ENCODE measurements at places on chromosomes 6 and 20. TPM values are rescaled to one million over a fixed set of nuclear protein-coding genes. Genes with fewer than 3 reads are reported as not detected.

DNA sequence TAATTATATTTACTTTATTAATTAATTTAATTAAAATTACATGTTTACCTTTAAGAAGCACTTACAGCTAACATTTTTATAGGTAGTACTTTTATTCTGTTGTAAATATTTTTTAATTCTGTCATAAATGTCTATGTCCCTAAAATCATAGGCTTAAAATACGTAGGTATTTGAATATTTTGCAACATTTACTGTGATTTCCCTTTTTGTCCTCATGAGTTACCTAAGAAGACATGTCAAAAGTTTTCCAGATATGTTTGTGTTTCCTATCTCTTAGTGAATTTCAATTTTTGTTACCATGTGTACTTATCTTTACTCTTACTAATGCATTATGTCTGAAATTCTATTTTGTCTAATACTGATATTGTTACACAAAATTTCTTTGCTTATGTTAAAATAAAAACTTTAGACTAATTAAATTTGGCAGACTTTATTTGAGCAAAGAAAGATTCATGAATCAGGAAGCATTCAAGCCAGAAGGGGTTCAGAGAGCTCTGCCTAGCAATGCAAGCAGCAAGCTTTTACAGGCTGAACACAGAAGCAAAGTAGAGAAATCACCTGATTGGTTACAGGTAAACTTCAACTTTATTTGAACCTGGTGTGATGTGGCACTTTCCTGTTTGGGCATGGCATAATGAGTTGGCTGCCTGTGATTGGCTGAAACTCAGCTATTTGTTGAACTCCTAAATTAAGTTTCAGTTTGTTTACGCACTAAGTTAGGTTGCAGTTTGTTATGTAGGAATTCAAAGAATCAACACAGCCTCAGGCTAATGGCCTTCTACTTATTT lies 123.2 kb upstream of the TMEM170B start:
- peak; percentile 70 for DNase-seq

GRCh38 chr6:165183496-165184140 lies 125.8 kb downstream of the C6orf118 start:
- no peak for DNase-seq

- peak; percentile 61 for DNase-seq
These were observed 1.2 kb downstream of the DUSP22 start for GRCh38 chr6:293193-294174.

DNA sequence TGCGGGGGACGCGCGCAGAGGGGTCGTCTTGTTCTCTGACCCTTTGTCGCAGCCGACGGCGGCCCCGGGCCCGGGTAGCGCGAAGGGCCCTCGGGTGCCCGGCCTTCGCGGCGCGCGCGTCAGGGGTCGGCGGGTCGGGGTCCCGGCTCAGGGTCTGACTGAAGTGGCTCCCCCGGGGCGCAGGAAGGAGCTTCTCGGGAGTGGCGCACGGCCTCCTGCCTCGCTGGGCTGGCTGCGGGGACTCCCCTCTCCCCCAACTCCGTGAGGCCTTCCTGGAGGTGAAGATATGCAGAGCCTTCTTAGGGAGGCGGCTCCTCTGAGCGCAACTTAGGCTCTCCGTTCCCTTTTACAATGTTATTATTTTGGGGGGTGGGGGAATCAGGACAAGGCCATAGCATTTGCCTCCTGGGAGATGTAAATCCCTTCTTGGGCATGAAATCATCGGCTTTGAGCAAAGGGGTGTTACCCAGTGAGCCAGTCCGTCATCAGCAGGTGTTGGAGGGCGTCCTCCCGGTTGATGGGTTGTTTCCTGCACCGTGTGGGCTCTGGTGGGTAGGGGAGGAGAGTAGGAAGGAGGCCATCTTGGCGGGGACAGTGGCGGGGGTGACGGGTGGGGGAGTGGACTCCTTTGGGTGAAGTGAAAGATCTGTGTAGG lies 523 bp downstream of the CDS2 start:
- peak; percentile 40 for DNase-seq

DNA sequence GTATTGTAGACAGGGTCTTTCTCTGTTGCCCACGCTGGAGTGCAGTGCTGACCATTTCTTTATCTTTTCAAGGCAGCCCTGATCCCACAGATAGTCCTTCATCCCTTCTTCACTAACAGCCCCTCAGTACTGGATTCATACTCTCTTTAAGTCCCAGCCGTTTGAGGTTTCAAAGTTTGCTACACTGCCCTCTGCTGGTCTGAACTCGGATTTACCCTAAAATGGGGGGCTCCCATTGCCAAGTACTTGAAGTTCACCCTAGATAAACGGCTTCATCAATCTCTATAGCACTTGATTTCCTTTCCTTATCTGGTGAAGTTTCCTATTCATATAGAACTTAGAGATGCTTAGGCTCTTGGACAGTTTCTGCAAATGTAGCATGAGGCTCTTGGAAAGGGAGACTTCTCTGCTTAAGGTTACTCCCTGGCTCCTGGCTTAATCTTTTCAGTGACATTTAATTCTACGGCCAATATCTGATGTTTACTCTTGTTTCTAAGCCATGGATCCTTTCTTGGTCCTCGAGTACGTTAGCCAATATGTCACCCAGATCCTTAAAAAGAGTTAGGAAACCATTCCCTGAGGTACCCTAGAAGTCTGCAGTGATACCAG lies 21.4 kb upstream of the PREP start:
- peak; percentile 68 for DNase-seq

DNA sequence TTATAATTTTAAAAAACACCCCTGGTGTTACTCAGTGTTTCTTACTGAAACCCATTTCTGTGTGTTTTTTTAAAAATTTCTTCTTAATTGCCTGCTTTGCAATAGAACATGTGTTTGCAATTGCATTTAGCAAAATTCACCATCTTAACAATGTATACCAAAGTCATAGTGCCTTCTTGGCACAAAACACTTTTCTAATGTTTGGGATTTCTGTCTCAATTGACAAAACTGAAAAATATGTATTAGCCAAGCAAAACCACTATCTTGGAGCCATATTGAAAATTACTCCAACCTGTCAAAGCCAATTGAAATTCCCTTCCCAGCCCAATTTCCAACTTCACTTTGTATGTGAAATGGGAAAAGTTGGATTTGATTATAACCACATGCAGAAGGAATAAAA lies 88.4 kb upstream of the RSPO3 start:
- DNase-seq: no peak

DNA sequence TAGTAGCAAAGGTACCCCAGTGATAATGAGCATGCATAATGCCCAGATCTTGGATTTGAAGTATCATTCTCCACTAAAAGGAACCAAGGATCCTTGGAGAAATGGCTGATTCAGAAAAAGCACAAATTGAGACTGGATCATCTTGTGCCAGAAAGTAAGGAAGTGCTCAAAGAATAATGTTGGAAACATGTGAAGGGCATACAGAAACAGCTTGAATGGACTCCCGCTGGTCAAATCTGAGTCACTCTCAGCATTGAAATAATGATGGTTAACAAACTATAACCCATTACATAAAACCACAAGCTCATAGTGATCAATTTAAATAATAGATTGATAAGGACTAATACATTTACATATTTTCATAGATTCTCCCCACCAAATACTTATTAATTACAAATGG lies 3.6 kb upstream of the OSTM1 start:
- DNase-seq: no peak

GRCh38 chr6:170462366-170463020 lies 90.6 kb downstream of the PSMB1 start:
- no peak for DNase-seq

- no peak for DNase-seq
These were observed 101.4 kb downstream of the LIN28B start for GRCh38 chr6:105058316-105058715.

Gene SLC24A3
- total RNA-seq: not detected

Gene SIM1
- not detected for total RNA-seq

Gene TBXT
- total RNA-seq: not detected

Gene WFDC5
- total RNA-seq: not detected

All from MCF 10A (cell line).